Mesenteric fat pad (tissue), 1 donor: ENCODE measurements at places on chromosomes 12 and 14. TPM values are rescaled to one million over a fixed set of nuclear protein-coding genes. Genes with fewer than 3 reads are reported as not detected.
A peak's percentile ranks its signal among the peaks of the same experiment; 100 is the strongest.

DNA sequence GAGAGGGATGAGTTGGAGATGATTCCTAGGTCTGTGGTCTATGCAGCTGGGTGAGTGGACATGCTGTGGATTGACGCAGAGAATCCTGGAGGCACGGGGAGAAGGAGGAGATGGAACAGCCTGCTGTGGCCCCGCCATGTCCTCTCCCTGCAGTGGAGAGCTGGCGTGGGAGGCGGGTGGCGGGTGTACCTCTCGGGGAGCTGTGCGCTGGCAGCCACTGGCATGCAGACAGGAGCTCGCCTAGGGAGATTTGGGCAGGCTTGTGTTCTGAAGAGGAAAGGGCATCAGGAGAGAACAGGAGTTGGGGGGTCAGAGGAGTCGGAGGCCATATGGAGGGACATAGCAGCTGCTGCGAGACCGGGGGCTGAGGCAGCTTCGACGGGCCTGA is 56.1 kb downstream of the TECPR2 start:
- peak; percentile 59 for DNase-seq

The EEF1AKMT3 gene
- total RNA-seq: 7.2 TPM

DNA sequence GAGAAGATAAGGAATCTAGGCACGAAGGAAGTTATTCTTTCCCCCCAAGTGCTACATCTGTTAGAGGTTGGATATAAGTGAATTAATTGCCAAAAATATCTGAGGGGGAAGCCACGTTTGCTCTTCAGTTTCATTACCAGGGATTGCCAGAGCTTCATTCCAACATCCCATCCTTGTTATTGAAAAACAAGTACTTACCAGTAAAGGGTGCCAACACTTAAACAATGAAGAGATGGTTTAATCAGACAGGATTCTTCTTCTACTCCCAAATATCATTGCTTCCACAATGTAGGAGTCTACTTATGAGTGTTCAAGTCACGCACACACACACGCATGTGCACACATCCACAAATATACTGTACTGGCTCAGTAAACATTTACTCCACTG is 312.4 kb downstream of the RPAP3 start:
- no peak for DNase-seq

DNA sequence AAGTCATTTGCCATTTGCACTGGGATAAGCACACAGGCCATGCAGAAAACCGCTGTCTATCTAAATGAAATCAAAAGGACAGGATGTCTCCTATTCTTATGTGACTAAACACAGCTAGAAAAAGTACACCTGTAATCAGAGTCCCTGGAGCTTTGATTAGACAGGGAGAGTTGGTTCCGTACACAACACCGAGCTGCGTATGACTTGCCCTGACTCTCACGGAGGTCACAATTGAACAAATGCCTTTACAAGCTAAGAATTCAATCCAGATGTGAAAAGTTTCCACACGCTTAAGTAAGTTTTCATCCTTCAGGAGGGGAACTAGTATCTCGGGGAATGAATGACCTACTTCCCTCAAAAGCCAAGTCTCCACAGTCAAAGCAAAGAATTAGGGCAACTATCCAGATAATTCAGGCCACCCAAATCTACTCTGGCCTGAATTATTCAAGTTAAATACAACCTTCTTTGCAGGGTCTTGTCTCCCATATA is 67.5 kb downstream of the RTN1 start:
- no peak for DNase-seq

- DNase-seq: no peak
Measured at GRCh38 chr12:3144495-3144894, 67.3 kb downstream of the TSPAN9 start.

GRCh38 chr14:92525322-92526095 is 11.9 kb downstream of the RIN3 start:
- peak; percentile 78 for DNase-seq

DNA sequence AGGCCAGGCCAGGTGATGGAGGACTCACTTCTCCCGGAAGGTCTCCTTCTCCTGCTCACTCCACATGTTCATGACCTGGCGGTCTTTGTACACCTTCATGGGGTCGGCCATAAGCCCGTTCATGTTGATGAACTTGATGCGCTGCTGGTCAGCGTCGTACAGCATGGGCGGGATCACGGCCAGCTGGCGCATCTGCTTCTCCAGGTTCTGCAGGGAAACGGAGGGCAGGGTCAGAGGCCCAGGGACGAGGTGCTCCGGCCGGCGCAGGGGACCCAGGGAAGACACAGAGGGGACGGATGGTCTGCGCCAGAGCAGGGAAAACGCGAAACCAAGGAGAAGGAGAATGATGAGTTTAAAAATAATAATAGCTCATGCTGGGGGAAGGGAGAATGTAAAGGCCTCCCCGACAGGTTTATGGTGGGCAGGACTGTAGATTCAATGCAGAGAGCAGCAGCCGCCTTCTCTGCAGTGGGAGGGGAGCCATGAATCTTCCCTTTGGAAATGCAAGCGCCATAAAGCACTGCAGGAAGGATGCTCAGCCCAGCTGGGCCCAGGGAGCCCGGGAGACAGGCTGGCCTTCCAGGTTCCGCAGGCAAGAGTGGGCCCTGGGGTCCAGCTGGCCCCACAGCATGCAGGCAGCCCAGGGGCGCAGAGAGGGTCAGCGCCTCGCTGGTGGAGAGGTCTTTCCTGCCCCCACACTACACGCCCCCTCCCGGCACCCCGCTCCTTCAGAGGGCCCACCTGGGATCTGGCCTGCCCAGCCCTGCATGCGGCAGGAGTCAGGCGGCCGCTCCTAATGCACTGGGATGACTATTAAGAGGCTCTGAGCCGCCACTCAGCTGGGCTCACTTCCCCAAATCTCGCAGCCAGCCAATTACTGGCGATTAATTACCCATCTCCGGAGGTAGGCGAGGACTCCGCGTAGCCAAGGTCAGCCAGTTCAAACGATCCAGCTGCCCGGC is 132.0 kb downstream of the RFLNA start:
- no peak for DNase-seq

The PLXNC1 gene
- 8.9 TPM for total RNA-seq

DNA sequence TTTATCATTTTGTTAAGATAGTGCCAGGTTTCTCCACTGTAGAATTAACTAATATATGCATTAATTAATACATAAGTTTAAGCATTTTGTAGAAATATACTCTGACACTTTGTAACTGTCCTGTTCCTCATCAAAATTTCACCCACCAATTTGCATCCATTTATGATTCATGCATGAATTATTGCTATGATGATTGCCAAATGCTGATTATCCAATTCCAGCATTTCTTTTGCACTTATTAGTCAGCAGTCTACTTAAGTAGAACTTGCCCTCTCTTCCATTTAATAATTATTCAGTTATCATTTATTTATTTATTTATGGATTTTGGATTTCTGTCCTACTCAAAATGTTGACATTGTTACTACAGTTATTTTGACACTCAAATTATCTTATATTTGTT is 72.2 kb downstream of the SLC6A15 start:
- no peak for DNase-seq

GRCh38 chr12:85275374-85275773 is 4.6 kb upstream of the ALX1 start:
- DNase-seq: no peak

The KCNK13 gene
- total RNA-seq: 1.3 TPM

DNA sequence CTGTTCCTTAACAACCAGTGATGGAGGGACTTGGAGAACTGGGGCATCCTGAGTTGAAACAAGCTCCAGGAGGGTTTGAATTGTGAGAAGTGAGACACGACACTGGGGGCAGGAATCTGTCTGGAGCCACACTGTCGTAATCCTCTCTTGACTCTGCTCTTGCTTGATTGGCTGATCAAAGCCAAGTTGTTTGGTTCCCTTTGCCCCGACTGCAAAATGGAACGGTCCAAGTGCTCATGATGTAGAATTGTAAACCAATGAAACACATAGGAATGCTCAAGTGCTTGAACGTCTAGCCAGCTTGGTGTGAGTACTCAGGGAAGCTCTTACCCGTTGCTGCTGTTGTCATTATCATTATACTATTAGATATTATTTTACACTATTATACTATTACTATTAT is 98.1 kb downstream of the TMEM132C start:
- no peak for DNase-seq

The PMCH gene
- not detected for total RNA-seq

DNA sequence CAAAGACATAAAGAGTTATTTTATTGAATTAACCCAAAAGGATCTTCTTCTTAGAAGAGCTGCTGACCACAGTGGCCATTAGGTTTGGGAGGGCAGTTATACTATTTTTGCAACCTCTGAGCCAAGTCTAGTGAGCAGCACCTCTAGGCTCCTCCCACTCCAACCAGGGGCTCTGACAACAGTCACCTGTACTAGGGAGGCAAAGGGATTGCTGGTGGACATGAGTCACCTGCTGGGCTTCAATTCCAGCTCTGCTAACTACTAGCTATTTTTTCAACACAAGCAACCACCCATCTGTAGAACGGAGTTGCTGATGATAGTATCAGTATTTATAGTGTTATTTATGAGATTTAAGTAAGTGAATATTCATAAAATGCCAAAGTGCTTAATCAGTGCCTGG is 166.0 kb downstream of the KLHL28 start:
- no peak for DNase-seq

The SVOP gene
- not detected for total RNA-seq

DNA sequence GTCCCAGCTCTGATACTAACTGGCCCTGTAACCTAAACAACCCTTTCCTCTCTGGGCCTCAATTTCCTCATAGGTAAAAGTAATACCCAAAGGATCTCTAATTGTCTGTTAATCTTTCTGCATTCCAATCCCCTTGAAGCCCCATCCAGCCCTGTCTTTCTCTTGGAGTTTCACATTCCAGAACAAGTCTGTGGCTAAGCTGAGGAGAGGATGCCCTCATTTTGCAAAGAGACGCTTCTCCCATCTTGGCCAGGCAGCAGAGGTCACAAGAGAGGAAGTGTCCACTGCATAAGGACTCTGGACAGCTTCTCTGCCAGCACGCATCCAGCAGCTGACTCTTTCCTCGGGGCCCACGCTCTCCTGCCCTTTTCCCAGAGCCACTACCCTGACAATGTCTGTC is 263.4 kb upstream of the FKBP4 start:
- DNase-seq: no peak

The TAS2R7 gene
- total RNA-seq: not detected

The B4GALNT3 gene
- total RNA-seq: 0.61 TPM

GRCh38 chr14:35687335-35687939 is 121.7 kb downstream of the RALGAPA1 start:
- no peak for DNase-seq

DNA sequence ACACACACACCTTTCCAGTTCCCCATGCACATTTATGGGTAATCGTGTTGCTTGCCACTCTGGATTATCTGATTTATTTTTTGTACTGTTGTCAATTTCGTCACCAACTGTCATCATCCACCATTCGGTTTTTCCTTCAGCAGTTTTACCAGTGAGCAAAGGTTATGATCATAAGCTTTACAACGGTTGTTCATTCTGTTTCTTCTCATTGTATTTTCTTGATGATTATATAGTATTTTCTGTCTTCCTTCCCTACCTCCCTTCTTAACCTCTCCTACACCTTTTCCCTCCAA is 680 bp downstream of the NECAP1 start:
- DNase-seq: no peak
